ENCODE measurements at places on chromosomes 11 and 22.

- DNase-seq, result no peak
These were observed 39.7 kb downstream of the MRGPRX2 start for GRCh38 chr11:19020831-19021230.

DNA sequence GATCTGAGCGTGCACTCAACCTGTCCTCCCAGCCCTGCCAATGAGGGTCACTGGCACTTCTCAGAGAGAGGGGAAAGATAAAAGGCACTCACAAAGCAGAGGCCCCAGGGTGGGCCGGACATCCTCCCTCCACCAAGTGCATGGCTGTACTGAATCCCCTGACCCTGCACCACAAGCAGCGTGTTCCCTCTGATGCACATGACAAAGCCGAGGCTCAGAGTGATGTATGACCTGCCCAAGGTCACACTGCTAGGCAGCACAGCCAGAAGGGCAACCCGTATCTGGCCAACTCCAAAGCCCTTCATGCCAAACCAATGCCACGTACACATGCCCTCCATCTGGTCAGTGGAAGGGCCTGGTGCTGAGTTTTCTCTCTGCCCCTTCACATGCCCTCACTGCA, 22.1 kb downstream of the SPATA19 start:
- no peak for DNase-seq

GRCh38 chr11:38680746-38681145, 2082.7 kb upstream of the RAG2 start:
- no peak for DNase-seq

DNA sequence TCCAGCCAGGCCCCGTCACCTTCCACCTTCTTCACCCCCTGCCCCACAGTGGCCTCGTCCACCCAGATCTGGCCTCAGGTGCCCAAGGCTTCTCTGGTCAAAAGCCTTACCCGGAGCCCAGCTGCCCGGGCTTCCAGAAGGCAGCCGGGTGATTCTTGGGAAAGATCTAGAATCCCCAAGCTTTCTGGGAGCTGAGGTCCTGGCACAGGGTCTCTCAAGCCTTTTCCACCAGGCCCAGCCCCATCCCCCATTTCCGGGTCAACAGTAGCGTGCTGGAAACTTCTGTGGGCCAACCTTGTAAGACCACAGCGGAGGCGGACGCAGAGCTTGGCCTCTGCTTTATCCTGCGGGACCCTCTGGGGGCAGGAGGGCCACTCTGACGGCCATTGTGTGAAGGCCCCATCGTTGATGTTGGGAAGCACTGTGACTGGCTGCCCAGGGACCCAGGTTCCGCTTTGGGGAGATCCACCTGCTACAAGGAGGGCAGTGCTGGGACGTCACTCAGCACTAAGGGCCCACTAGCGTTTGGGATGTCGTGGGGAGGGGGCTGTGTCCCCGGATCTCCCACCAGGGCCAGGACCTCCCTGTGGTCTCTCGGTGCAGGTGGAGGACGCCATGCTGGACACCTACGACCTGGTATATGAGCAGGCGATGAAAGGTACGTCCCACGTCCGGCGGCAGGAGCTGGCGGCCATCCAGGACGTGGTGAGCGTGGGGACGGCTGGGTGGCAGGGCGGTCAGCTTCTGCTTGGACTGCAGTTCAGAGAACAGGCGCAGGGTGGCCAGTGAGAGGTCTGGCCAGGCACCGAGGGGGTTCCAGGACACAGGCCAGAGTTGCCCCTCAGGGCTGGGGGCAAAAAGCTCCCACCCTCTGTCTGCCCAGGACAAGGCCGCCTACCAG, 11.5 kb downstream of the TSPAN32 start:
- DNase-seq, result no peak

GRCh38 chr11:112289588-112290492, 29.2 kb upstream of the PLET1 start:
- peak; percentile 85 for DNase-seq

- no peak for DNase-seq
These were observed 11.0 kb downstream of the RRAS2 start for GRCh38 chr11:14347991-14348390.

GRCh38 chr22:19705181-19705934, 8.9 kb upstream of the SEPTIN5 start:
- peak; percentile 43 for DNase-seq

DNA sequence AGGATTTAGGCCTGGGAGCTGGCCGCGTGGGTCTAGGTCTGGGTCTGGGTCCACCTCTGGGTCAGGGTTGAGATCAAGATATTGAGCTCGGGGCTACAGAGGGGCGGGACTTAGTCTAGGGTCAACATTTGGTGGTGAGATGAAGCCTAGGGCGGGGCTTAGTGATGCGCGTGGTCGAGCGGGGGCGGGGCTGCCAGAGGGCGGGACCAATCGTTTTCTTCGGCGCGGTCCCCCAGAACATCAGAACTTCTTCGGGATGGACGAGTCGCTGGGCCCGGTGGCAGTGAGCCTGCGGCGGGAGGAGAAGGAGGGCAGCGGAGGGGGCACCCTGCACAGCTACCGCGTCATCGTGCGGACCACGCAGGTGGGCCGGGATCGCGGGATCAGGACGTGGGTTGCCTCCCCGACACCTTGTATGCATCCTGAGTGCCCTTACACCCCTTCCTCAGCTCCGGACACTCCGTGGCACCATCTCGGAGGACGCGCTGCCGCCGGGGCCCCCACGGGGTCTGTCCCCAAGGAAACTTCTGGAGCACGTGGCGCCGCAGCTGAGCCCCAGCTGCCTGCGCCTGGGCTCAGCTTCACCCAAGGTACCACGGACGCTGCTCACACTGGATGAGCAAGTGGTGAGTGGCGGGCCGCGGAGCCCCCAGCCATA, 4.2 kb downstream of the SIPA1 start:
- DNase-seq, result no peak

- DNase-seq, result peak; percentile 81
These were observed 16.5 kb downstream of the ZBTB16 start for GRCh38 chr11:114075891-114076441.

GRCh38 chr22:34017205-34017604, 96.9 kb upstream of the LARGE1 start:
- no peak for DNase-seq

GRCh38 chr11:24793479-24793878, 296.6 kb downstream of the LUZP2 start:
- no peak for DNase-seq

DNA sequence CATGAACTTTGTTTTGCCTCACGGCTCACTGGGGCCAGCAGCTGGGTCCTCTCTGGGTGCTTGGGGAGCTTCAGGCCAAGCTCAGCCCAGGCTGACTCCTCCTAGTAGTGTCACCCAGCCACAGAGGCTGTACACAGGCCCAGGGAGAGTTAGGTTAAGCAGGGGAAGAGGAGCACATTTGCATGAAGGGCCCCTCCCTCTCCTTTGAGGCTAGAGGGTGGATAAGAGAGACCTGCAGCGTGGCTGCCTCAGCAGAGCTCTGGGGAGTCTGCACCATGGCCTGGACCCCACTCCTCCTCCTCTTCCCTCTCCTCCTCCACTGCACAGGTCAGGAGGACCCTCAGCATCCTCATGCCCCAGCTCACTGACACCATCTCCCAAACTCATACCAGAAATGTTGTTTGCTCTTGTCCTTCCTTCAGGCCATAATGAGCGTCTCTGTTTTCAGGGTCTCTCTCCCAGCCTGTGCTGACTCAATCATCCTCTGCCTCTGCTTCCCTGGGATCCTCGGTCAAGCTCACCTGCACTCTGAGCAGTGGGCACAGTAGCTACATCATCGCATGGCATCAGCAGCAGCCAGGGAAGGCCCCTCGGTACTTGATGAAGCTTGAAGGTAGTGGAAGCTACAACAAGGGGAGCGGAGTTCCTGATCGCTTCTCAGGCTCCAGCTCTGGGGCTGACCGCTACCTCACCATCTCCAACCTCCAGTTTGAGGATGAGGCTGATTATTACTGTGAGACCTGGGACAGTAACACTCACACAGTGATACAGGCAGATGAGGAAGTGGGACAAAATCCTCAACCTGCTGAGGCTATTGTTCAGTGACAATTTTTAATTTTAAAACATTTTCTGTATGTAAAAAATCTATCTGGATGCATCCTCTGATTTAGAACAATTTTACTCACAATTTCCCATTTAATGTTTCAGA, 82.4 kb upstream of the VPREB1 start:
- DNase-seq, result no peak

- no peak for DNase-seq
These were observed 15.9 kb downstream of the DKK3 start for GRCh38 chr11:11992257-11993212.

DNA sequence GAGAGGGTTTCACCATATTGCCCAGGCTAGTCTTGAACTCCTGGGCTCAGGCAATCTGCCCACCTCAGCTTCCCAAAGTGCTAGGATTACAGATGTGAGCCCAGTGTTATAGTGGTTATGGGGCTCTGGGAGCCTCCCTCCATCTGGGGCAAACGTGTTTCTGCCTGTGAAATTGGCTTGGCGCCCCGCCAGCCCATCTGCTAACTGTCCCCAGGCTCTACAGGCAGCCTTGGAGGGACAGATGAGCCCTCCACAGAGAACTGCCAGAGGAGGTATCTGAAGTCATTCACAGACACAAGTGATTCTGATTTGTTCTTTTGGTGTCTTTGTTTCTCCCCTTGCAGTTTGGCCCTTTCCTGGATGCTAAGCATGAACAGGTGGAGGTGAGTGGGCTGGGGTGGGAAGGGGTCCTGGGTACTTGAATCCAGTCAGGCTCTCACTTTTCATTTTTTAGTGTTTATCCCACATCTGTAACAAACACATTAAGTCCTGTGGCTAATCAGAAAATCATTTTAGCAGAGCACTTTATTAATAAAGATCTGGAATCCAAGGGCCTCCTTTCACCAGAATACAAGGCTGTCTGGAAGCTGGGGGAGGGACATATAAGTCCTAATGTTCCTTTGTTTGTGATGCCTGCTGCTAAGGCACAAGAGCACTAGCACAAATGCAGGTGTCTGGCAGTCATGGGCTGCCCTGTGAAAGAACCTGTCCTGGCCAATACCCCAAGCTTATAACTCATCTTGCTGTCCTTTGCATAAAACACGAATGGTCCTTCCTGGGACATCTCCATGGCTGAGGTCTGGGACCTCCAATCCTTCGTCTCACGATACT, 25.7 kb upstream of the CDC42EP2 start:
- no peak for DNase-seq

DNA sequence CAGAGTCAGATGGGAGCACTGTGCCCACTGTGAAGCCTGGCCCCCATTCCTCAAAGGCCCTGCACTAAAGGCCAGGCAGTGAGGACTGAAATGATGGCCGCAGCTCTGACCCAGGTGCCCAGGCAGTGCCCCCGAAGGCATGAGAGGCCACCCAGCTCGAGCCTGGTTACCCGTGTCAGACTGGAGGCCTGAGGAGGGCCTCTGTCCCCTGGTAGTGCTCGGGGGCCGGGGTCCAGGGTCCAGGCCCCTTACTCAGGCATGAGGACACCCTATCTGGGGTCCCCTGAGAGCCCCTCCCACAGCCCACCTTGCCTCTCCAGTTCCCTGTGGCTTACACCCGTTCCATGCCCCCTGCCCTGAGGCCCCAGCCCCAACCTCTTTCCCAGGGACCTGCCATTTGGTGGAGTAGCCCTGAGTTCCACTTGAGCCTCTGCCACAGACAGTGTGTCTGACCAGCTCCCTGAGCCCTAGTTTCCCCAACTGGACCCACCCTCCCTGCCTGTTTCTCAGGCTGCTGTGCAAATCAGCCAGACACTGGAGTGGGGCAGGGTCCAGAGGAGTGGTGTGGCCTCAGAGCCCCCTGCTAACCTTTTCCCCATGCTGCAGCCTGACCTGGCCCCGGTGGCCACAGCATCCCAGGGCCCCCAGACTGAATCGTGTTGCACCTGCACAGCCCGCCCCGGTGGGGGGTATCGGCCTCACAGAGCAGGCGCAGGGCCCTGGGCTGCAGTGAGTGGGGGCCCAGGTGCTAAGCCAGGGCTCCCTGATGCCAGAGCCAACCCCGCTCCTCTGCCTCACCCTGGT, 10.8 kb upstream of the ANKRD13D start:
- no peak for DNase-seq

- no peak for DNase-seq
These were observed 7.1 kb upstream of the VWA5A start for GRCh38 chr11:124108156-124108555.

GRCh38 chr11:35717520-35717919, 54.9 kb downstream of the TRIM44 start:
- no peak for DNase-seq

- DNase-seq, result no peak
These were observed 16.0 kb upstream of the BMAL1 start for GRCh38 chr11:13261591-13262061.

- DNase-seq, result peak; percentile 45
These were observed 17.7 kb upstream of the TALDO1 start for GRCh38 chr11:729492-730074.

- no peak for DNase-seq
These were observed 358.4 kb downstream of the CTTN start for GRCh38 chr11:70756756-70757155.

DNA sequence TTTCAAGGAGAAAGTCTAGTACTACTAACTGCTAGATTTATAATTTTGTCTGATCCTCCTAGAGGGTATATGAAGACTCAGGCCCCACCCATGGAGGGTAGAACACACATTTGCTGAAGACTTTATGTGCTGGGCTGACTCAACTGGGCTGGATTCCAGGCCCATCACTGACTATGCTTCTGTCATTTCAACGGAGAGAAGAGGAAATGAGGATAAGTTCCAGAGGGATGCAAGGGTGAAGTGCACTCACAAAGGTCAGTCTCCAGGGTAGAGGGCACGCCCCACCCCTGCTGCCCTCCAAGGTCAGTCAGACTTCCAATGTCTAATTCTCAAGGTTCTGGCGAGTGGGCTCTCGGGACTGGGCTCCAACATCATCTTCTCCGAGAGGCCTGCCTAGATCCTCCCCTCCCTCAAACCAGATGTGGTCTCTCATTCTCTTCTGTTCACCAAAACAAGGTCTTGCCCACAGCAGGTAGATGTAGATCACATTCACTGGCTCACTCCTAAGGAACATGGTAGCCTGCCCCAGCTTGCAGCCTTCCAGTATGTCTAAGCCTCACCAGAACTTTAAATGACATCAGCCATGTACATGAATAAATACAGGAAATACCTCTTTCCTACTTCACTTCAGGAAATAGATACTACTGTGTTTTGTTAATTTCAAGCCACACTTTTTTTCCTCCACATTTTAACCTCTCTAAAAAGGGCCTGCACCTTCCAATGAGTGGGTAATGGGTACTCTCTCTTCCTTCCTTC, 7.3 kb upstream of the C11orf86 start:
- DNase-seq, result no peak

GRCh38 chr11:10444725-10445315, 10.2 kb upstream of the AMPD3 start:
- peak; percentile 21 for DNase-seq

- no peak for DNase-seq
These were observed 53.9 kb downstream of the CACNA1I start for GRCh38 chr22:39624501-39624821.

GRCh38 chr11:1640076-1640946, 10.7 kb downstream of the KRTAP5-5 start:
- no peak for DNase-seq

- DNase-seq, result no peak
These were observed 333.9 kb upstream of the KIRREL3 start for GRCh38 chr11:127334466-127334865.

- DNase-seq, result no peak
These were observed 78.2 kb downstream of the FAM76B start for GRCh38 chr11:95711162-95711944.

GRCh38 chr11:130483124-130483523, 34.7 kb downstream of the ADAMTS15 start:
- DNase-seq, result no peak

GRCh38 chr11:105189581-105189980, 50.0 kb upstream of the CARD18 start:
- DNase-seq, result no peak

- no peak for DNase-seq
These were observed 8.6 kb upstream of the CERK start for GRCh38 chr22:46746620-46747019.

GRCh38 chr11:126920833-126921232, 79.7 kb downstream of the KIRREL3 start:
- DNase-seq, result no peak

- no peak for DNase-seq
These were observed 17.4 kb downstream of the BMAL1 start for GRCh38 chr11:13294771-13295579.

All from right forelimb (tissue), 1 donor.